NCI-H345 (cell line): ENCODE measurements at places on chromosomes 1 and 21.

DNA sequence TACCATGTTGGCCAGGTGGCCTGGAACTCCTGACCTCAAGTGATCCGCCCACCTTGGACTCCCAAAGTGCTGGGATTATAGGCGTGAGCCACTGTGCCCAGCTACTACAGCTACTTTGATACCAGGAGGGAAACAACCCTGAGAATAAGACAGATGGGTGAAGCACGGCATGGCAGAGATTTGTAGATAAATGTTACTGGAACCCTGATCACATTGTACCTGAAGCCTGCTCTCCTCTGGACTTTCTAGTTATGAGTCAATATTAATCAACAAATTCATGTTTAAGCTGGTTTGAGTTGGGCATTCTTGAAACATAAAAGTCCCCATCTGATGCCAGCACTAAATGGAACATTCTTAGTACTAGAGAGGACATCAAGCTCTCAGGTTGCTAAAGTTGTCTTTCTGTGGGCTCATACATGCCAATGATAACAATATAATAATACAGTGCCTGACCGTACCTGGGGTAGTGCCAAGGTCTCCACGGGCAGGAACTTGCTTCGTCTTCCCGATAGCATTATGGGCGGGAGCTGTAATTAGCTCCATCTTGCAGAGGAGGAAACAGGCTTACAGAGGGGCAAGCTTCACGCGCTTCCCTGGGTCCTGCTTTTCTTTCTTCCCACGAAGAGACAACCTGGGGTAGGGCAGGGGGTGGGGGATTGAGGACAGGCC lies 30.7 kb upstream of the SLC19A1 start:
- no peak for DNase-seq

DNA sequence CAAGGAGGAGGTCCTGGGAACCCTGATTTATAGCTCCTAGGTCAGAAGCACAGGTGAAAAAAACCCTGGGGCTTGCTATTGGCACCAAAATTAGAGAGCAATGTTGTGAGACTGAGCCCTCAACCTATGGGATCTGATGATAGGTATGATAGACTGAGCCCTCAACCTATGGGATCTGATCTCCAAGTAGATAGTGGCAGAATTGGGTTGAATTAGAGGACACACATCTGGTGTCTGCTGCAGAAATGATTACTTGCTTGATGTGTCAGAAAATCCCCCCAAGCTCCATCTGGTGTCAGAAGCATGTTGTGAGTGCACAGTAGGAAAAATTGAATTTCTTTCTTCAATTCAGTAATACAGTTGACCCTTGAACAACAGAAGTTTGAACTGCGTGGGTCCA lies 62.4 kb downstream of the MAP3K21 start:
- no peak for DNase-seq

DNA sequence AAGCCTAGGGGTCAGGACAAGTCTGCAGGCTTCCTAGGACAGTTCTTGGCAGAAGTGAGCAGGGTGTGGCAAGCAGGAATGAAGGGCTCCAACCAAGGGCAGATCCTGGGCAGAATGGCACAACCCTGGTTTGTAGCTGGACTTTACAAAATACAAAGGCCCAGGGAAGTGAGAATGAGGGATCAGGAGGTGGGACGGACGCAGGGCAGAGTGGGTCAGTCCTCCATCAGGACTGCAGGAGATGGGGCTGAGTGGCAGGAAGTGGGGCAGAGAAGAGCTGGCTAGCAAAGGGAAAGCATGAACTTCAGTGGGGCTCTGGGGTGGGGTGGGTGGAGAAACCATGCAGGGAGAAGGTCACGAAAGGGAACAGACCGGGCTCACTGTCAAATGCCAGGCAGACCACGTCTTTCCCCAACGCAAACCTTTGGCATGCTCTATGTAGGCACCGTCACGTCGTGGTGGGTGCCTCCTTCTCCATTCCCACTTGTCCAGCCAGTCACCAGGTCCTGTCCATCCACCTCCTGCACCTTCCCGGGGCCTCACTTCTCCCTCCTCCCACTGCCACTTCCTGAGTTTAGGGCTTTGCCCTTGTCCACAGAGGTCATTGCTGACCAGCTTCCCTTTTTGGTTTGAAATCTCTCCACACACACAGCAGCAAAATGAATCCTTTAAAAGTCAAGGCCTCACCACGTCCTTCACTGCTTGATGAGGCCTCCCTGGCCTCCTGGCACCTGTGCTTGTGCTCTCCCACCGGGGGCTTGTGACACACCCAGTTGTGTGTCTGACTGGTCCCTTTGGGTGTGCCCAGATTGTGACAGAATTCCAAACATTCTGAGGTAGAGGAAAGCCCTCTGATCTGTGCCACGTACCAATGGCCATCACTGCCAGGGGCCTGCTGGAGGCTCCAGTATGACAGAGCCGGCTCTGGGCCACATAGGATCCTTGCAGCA lies 8.7 kb upstream of the CLDN19 start:
- DNase-seq, result no peak

DNA sequence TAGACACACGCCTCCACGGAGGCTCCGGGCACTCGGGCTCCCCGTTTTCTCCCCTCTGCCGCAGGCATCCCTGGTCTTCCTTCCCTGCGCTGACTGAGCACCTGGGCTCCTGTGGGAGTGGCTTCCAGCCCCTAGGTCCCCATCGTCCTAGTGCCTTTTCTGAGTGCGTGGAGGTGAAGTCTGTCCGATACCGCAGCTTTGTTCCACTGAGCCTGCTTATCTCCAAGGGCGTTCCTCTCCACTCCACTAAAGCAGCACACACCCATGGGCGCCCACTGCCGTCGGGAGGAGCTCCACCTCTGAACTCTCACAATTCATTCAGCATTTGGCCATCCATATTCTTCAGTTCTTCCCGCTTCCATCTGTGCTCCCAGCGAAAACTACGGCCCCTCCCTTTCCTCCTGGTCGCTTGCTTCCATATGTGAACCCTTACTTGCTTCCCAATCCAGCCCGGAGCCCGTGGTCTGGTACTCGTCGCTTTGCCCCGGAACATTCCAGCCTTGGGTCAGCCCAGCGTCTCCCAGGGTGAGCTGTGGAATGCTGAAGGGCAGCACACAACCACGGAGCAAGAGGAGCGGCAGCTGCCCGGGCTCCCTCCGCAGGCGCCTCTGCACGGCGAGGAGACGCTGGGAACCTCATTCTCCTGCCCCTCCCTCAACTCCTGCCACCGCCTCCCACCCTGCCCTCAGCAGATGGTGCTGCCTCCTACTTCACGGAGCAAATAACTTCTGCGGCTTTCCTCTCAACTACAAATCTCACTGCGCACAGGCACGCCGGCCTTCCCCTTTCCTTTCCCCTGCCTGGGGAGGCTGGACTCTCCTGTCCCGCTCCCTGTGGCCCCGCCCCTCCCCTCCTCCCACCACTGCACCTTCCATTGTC lies 27.5 kb downstream of the ATP8B2 start:
- peak; percentile 61 for DNase-seq

DNA sequence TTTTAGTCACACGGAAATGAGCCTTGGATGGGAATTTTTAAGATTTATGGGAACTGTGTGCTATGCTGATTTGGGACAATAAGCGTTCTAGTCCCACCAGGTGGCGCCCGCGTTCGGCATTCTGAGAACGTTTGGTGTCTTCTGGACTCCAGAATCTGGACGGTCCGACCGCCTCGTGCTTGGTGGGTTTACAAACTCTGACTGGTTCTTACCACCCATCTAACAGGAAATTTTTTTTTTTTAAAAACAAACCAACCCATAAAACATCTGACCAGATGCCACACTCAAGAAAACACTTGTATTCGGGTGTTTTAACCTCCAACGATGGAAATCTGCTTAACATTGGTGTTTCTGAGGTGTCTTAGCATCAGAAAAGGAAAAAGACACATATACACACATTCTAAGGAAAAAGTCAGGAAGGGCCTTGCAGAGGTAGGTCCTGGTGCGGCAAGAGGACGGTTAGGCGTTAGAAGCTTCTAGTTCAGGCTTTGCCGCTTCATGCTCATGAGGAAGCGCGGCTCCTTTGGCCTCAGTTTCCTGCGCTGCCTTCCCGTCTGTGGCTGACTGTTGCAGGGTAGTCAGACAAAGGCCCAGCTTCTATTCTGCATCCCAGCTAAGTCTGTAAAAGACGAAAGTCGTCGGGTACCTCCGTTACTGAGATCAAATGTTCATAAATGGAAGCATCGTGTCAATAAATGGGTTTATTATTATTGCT lies 814 bp upstream of the DYRK3 start:
- peak; percentile 90 for DNase-seq

DNA sequence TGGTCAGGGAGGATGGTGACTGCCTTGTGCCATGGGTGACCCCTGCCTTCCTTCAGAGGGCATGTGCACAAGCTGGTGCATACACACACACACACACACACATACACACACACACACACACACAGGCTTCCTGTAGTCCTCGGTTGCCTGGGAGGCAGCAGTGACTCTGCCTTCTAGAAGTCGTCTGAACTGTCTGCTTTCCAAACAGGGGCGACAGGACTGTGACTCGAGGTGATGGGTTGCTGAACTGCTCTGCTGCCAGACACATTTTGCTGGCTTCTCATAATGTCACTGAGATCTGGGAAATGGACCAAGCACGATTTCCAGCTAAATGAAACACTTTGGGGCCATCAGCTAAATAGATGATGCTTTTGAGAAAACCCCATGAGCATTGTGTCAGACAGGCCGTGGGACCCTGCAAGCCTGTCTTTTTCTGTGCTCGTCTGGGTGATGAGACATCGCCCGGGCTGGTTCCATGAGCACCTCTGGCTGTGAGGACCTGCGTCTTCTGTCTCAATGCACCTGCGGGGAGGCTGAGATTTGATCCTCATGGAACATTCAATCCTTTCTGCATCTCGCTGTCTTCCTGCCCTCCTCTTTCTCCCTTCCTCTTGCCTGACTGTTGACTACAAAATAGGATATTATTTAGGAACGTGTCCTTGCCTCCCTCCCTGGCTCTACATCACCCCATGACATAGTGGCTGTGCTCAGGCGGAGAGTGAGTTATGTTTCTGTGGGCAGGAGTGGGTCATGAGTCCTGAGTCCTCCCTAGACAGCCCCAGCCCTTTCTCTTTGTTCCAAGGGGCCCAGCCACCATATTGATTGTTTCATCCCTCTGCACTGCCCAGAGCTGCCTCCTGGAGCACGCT lies 436.8 kb downstream of the CAMTA1 start:
- no peak for DNase-seq

DNA sequence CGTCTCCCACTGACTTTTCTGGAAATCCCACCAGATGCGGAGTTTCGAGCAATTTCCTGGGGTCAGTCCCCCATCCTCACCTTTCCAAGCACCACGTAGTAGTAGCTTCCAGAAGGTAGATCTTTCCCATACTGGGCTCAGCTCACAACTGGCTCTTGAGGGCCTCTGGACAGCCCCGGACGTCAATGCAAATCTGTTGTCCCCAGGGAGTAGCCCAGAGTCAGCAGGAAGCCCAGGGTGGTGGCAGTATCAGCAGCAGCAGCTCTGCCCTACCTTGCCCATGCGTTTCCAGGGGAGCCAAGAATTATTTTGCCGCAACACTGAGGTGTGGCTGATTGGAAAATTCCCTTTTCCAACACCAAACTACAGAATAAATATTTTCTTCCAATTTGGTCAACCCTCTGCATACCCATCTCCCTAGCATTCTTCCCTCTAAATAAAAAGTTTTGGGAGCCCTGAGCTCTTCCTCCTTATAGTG lies 70.3 kb downstream of the CD46 start:
- no peak for DNase-seq

DNA sequence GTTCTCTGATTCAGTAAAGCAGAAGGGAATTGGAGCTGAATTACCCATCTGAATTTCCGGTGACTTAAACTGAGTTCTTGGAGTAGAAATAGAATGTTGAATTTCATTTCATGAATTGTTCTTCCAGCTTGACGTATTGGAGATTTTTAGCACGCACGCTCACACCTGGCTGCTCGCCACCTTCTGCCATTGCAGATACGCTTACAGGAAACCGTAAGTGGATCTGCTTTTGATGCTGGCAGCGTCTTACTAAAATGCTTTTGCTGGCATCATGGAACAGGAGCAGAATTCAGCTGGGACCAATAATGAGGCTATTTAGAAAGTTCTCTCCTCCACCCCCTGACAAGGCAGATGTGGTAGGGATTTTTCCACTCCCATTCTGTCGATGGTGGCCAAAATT lies 17.7 kb upstream of the ELAVL4 start:
- DNase-seq, result peak; percentile 18

DNA sequence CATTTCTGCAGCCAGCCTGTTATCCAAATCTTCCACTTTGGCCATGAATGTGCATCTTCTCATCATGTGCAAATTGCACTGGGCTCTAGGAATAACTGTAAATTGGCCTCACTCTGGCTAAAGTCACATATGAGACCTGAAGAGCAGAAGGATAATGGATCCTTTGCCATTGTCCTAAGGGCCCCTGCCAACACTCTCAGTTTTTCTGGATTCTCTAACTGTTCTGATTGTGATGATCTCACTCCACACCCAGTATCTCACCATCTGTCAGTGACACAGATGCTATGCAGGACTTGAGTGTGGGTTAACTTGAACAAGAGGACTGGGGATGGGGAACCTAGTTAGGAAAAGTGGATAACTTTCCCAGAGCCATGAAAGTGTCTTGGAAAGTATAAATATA lies 8.5 kb upstream of the FYB2 start:
- no peak for DNase-seq

DNA sequence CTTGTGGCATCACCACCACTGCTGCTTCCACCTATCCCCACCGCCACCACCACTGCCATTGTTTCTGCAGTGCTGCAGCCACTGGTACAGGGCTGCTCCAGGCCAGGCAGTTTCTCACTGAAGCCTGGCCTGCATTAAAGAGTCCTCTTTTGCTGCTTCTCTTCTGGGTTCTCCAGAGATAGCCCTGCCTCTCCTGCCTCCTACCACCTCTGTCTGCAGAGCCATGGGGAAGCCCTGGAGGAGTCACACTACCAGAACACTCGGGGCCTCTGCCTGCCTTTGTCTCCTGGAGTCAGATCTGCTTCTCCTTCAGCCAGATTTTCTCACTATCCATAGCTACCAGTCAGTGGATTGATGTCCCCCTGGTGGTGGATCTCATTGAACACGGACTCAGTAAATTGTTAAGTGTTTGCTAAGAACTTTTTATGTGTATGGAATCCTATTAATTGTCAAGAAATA lies 37.7 kb upstream of the DDAH1 start:
- peak; percentile 11 for DNase-seq

GRCh38 chr1:178532392-178532791 lies 19.5 kb downstream of the TEX35 start:
- DNase-seq, result peak; percentile 81

DNA sequence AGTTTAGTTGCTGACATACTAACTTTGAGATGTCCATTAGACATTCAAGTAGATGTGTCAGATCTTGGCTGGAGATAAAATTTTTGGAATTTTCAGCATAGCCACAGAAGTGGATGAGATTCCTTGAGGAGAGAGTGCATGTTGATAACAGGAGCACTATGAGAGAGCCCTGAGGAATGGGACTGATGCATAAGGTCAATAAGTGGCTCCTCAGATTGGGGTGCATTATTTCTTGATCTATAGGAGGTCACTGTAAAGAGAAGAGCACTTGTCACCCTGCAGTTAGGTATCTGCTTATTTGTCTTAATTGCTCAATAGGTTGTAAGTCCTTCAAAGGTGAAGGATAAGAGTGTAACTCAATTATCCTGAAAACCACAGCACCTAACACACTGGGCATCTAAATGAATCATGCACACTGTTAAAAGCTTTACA lies 52.0 kb upstream of the TACSTD2 start:
- DNase-seq, result no peak
